CD4-positive, alpha-beta T cell treated with Interferon gamma for 1 hour (primary cell): ENCODE measurements at places on chromosomes 12 and 14.

- DNase-seq, result no peak
Observed at GRCh38 chr14:62138593-62138992, 376.4 kb downstream of the SNAPC1 start.

- no peak for DNase-seq
Observed at GRCh38 chr14:98070536-98070935, 1201.5 kb downstream of the BCL11B start.

DNA sequence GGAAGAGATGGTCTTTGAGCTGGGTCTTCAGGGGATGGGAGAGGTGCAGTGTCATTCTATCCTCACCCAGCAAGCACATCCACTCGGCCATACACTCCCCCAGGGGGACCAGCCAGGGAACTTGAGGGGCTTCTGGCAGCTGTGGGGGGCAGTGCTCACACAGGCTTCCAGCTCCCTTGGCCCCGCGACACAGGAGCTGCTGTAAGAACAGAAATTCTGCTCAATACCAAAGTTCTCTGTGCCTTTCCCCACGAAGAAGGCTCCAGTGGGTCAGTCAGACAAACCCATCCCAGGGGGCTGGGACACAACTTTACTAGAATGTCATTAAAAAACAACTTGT is 289.1 kb upstream of the RTL1 start:
- no peak for DNase-seq

GRCh38 chr12:56079723-56080555 is at the start of gene ERBB3:
TSS of gene ERBB3 (plus strand) at chr12:56080165. CDS start at chr12:56080301, 136 bp downstream.
- DNase-seq, result peak; percentile 38

- no peak for DNase-seq
Observed at GRCh38 chr12:42360747-42361403, 34.9 kb downstream of the PPHLN1 start.

DNA sequence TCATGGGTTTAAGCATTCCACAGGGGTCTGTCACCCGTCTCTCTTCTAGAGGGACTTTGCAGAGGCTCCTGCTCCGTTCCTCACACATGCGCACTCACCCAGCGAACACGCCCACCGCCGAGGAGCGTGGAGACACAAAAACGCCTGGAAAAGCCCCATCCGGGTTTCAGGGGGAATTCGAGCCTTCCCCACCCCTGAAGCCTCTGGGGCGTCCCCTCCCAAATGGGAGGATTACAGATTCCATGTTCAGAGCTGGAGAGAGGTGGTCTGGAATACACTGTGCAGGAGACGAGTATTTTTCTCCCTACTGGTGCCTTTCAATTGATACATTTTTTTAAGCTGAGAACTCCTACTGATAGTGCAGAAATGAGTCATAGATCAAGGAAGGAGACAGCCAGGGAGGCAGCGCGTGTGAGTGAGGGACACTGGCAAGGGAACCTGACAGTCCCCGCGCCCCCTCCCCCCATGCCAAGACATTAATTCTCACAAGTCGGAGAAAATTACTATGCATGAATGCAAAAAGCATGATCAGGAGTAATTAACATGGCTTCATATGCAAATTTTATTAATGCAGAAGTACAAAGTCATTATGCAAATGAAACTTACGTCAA is 36.9 kb downstream of the BCL11B start:
- DNase-seq, result no peak

- DNase-seq, result no peak
Observed at GRCh38 chr14:73740618-73741326, 26.6 kb upstream of the PNMA1 start.

DNA sequence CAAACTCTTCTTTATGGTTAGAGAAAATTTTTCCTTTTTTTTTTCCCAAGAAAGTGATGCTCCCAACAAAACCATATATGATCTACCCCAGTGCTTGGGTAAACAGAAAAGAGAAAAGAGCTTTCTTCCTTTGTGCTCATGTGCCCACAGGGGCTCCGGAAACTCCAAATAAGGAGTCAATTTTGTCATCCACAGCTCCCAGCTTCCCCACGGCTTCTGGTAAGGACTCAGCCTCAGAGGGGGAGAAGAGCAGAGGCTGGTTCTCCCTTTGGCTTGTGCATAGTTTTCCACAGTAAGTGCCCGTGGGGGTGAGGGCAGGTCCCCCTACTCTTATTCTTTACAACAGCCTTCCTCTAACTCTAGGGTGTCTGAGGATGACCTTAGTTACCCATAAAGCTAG is 13.3 kb upstream of the RGS6 start:
- DNase-seq, result no peak

GRCh38 chr14:51547260-51547659 is 104.5 kb upstream of the FRMD6 start:
- DNase-seq, result no peak

DNA sequence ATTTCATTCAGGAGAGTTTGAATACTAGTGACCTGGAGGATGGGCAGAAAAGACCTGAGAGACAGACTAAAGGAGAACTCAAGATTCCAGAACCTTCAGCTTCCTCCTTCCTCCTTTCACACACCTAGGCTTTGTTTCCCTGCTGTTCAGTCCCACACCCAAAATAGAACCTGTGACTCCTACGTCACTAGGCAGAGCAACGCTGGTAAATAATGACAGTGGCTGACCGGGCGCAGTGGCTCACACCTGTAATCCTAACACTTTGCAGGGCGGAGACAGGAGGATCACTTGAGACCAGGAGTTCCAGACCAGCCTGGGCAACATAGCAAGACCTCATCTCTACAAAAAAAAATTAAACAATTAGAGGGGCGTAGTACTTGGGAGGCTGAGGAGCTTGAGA is 166.4 kb upstream of the FKBP4 start:
- DNase-seq, result no peak
